Cardiac fibroblast (primary cell): ENCODE measurements at places on chromosomes 6 and 20.

DNA sequence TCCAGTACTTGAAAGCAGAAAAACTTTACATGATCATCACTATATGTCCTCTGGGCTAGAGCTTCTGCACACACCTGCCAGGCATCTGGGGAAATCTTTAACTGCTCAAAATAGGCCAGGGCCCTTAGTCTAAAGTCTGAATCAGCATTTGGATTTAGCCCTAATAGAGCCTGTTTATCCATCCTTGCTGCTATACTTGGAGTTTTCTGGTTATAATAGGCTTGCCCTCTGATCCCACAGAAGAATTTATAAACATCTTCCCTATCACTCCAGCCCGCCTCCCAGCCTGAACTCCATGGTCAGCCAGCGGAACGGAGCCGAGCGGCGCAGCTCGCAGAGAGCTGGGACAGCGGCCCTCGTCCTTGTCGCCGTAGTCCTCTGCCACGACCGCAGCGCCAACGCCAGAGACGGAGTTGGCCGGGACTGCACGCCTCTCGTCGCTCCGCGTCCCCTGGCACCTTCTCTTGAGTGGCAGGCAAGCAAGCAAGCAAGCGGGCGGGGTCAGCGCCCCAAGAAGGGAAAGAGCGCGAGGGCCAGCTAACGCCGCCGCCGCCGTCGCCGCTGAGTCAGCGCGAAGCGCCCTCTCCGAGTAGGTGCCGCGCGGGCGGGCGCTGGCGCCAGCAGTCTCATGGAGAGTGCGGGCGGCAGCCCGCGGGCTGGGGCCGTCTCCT, 25.4 kb upstream of the ASIP start:
- DNase-seq, result peak; percentile 63

DNA sequence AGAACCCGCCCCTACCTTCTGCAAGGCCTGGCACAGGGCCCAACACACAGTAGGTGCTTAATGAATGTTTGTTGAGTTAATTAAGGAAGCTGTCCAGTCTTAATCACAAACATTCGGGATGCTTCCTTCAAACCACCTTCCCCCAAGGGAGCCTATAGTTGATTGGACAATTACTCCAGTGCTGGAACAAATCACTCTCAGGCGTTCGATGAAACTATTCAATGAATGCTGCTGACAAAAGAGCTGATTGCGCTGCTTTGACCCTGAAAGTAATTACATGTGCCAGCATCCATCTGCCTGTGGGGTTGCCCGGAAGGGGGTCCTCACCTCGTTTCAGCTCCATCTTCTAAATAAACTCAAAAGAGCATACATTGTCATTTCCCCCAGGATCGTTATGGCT, 112.0 kb upstream of the SRSF6 start:
- no peak for DNase-seq

DNA sequence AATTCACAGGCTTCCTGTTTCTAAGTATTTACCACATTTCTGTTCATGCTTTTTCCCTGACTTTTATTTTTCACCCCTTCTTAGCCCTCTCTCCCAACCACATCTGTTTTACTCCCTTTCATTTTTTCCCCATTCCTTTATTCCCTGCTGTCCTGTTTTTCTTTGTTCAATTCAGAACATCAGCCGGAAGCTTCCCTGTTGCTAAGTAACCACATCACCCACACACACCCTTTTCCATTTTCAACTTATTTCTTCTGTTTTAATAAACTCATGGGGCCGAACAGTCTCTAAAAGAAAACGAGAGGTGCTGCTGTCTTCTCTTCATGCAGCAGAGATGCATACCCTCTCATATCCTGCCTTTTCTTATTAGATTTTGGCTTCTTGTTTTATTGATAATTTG, 53.5 kb upstream of the CEP85L start:
- peak; percentile 59 for DNase-seq

DNA sequence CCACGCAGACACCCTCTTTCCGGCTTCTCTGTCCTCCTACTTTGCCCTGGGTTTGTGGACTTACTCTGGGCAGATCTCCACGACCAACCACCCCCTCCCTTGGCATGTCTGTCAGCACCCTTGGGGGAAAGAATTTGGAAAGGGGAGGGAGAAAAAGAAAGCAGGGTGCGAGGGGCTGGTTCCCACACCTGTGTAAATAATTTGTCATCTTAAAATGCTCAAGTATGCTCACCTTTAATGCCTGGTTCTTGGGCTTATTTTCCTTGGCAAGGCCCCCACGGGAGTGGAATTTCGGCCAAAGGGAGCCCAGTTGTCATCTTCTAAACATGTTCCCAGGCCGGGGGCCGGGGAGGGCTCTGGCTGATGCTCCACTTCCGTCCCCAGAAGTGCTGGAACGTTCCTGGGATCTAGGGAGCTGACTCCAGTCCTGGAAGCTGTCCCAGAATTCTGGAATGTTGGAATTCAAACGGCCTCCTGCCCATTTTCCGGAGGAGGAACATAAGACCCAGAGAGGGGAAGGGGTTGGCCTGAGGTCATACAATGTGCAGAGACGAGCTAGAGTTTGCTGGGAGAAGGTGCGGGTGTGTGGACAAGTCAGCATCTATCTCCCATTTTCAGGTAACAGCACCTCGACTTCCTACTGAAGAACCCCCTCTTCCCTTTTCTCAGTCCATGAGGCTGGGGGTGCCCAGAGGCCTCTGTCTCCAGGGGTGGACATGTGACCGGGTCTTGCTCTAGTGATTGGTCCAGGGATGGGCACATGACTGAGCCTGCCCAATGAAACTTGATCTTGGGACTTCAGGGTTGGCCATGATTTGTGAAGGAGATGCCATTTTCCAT, 122.3 kb downstream of the CEBPB start:
- DNase-seq, result peak; percentile 63
